Type B pancreatic cell (in vitro differentiated cells): ENCODE measurements at places on chromosomes 5 and 9.

DNA sequence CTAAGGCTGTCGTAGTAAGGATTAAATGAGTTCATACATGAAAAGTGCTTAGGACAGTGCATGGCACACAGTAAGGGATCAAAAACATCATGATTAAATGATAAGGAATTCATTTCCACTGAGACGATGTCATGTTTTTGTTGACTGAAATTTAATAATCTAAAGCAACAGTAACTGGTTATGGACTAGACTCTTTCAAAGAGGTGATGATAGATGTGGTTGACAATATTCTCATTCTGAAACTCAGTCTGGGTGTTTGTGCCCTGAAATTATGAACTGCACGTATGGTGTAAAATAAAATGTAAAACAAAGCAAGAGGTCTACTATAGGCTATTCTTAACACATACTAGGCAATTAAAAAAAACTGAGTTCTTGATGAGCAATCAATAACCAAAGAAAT lies 280.0 kb downstream of the DENND1A start:
- no peak for DNase-seq

DNA sequence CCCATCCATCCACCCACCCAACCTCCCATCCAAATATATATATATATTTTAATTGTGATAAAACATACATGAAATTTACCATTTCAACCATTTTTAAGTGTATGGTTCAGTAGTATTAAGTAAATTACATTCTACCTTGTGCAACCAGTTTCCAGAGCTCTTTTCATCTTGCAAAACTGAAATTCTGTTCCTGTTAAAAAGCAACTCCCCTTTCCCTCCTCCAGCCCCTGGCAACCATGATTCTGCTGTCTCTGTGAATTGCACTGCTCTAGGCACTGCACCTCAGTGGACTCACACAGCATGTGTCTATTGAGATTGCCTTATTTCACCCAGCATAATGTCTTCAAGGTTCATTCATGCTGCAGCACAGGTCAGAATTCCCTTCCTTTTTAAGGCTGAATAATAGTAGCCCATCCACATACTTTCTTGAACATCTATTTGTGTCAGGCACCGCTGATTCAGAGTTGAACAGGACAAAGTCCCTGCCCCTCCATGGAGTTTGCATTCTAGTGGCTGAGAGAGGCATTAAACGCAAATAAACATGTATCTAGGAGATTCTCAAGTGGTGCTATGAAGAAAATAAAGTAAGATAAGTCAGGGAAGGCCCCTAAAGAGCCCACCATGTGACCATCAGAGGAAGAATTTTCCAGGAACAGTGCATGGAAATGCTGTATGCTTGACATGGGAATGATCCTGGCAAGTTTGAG lies 24.0 kb downstream of the CSF1R start:
- no peak for DNase-seq

GRCh38 chr9:109715344-109715743 lies 64.7 kb upstream of the PALM2AKAP2 start:
- DNase-seq = no peak

GRCh38 chr9:2228132-2228531 lies 213.0 kb downstream of the SMARCA2 start:
- no peak for DNase-seq

- DNase-seq = no peak
Measured at GRCh38 chr9:105187781-105188180, 56.7 kb upstream of the SLC44A1 start.

GRCh38 chr5:168646335-168646734 lies 67.2 kb upstream of the PANK3 start:
- DNase-seq = no peak

GRCh38 chr5:10018201-10019069 lies 231.3 kb downstream of the ATPSCKMT start:
- DNase-seq = no peak

DNA sequence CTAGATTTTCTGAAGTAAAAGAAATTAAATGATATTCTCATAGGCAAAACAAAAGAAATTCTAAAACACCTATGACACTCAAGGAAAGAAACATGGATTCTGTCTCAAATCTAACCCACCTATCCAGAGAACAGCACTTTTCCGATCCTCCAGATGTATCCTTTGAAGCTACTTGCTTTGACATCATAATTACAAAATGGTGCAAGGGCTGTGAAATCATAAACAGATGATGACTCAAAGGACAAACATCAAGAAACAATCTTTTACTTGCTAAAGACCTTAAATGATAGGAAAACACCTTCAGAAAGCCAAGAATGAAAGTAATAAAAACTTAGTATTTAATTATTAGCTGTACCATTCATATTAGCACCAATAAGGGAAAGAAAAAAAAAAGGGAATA lies 202.6 kb downstream of the DENND1A start:
- DNase-seq = no peak

- DNase-seq = no peak
Measured at GRCh38 chr9:123562844-123563346, 206.9 kb downstream of the CRB2 start.

GRCh38 chr5:142686210-142686734 lies 382 bp upstream of the FGF1 start:
- no peak for DNase-seq

- DNase-seq = no peak
Measured at GRCh38 chr9:97788763-97789663, 64.0 kb upstream of the FOXE1 start.
